DMS79 treated with DMSO at 0.1 percent for 48 hours (cell line): ENCODE measurements at places on chromosomes 6 and 20.

DNA sequence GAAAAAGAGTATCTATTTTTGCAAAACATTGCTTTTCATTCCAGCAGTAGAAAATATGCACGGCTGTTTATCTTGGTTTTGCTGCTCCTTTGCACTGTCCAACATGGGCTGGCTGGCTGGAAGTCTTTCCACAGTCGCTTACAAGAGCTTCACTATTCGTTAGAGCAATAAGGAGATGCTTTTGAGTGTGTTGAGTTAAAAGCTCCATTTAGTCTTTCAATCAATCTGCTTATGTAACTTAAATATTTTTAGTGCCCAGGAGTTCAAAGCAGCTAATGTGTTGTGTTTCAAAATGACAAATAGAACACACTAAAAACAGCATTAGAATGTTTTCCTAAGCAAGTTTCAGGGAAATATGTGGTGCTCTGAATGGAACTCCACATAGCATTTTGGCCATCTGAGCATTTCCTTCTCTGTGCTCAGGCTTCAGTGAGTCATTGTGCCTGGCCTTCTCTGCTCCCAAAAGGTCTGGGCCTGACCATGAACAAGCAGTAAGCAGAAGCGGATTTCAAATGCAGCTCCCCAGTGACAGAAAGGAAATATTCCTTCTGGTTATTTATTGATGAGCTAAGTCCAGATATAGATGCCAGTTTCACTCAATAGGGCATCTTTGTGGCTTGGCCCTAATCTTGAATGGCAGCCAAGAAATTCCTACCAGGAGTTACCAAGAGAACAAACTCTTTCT lies 580.3 kb downstream of the TENT5A start:
- no peak for DNase-seq

DNA sequence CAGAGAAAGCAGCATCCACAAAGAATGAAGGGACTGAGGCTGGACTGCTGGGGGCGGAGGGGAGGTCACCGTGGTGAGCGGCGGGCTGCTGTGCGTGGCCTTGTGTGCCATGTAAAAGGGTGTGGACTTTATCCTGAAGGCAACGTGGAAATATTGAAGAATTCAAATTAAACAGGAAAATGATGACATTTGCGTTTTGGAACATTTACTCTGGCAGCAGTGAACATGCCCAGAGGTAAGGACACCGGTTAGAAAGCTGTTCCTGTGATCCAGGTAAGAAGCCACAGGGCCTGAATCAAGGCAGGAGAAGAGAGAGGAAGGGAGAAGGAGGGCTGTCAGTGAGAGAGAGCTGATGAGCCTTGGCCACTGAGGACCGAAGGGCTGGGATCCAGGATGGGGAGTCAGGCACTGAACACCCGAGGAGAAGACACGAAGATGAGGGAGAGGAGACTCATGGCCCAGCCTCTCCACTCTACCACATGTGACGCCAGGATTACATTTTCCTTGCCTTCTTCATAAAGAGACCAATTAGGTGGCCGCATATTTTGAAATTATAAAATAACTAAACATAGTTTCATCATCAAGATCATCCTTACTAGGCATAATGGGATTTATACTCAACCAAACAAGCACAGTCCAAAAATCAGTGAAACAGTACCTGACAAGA lies 58.4 kb downstream of the TRAM2 start:
- DNase-seq, result no peak

- no peak for DNase-seq
These were observed 299.3 kb downstream of the NRN1 start for GRCh38 chr6:5707281-5708045.

GRCh38 chr6:71529769-71530168 lies 241.2 kb downstream of the OGFRL1 start:
- DNase-seq, result no peak

DNA sequence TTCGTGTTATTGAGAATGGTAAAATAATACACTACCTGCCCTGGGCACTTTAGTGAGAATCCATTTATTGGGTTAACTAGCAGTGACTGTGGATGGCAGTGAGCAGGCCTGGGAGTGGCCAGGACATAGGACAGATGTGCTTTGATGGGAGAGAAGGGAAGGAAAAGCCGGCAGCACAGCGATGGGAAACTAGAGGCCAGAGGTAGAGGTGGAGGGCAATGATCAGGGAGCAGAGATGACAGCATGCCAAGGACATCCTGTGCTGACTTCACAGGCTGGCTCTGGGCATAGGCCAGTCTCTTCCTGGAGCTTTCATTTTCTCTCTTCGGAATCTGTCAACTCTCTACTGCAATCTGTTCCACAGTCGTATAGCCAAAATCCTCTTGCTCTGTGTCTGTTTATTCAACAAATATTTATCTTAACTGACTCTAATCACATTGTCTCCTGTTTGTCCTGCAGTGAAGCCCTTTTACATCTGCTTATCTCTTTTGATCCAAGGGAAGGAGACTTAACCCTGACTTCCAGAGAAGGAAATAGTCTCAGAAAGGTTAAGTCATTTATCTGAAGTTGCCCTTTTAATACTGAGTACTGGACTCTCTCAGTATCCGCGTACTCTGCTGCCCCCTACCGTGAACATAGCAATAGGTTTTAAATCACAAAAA lies 18.4 kb upstream of the MMP24 start:
- DNase-seq, result peak; percentile 61

- DNase-seq, result no peak
These were observed 318.9 kb downstream of the SYNE1 start for GRCh38 chr6:152318278-152318677.

DNA sequence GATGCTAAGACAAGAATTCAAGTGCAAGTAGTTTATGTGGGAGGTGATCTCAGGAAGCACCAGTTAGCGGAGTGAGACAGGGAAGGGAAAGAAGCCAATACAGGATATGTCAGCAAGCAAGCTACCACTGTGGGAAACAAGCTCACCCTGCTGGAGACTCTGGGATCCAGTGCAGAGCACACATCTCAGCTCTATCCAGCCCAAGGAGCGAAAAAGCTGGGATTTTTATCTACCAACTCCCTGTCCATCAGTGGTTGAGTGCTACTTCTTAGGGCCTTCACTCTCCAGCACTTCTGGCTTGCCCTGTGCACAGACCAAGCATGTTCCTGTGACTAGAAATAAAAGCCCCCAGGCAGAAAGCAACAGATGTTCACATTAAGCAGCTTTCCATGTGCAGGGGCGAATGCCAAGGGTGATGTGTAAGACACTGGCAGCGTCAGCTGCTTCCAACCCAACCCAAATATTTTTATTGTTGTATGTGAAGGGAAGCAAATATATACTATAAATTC lies 10.8 kb upstream of the RNF24 start:
- DNase-seq, result no peak

GRCh38 chr6:35385457-35386202 lies 43.3 kb downstream of the PPARD start:
- DNase-seq, result peak; percentile 27

- no peak for DNase-seq
These were observed 113.0 kb downstream of the DST start for GRCh38 chr6:56529594-56530191.

- DNase-seq, result peak; percentile 86
These were observed 80.2 kb downstream of the SYNJ2 start for GRCh38 chr6:158061709-158062461.

GRCh38 chr6:134447423-134447822 lies 129.5 kb upstream of the SGK1 start:
- DNase-seq, result peak; percentile 80

DNA sequence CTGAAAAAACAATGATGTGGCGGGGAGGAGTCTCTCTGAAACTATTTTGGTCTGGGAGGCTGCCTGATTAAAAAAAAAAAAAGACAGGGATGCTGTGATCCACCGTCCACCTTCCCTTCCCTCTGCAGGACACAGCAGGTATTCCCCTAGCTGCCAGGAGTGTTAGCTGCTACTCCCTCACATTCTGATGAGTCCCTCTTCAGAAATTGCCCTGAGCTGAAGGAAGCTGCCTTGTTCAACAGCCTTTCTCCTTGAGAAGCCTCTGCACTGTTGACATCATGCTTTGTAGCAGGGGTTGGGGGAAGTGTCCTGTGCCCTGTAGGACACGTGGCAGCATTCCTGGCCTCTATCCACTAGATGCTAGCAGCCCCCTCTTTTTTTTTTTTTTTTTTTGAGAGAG lies 71.7 kb upstream of the ZMYND8 start:
- DNase-seq, result no peak

GRCh38 chr20:35539756-35540212 lies 2.1 kb upstream of the ERGIC3 start:
- DNase-seq, result peak; percentile 88

- DNase-seq, result no peak
These were observed 220.1 kb upstream of the GGTLC1 start for GRCh38 chr20:24208652-24209051.

- no peak for DNase-seq
These were observed 143.6 kb upstream of the STXBP5 start for GRCh38 chr6:147060636-147061035.

- peak; percentile 57 for DNase-seq
These were observed 151.6 kb upstream of the GMDS start for GRCh38 chr6:2396846-2397630.

- DNase-seq, result no peak
These were observed 411.8 kb upstream of the SULF2 start for GRCh38 chr20:48197066-48197465.

- no peak for DNase-seq
These were observed 174.9 kb upstream of the PRND start for GRCh38 chr20:4546786-4547185.

DNA sequence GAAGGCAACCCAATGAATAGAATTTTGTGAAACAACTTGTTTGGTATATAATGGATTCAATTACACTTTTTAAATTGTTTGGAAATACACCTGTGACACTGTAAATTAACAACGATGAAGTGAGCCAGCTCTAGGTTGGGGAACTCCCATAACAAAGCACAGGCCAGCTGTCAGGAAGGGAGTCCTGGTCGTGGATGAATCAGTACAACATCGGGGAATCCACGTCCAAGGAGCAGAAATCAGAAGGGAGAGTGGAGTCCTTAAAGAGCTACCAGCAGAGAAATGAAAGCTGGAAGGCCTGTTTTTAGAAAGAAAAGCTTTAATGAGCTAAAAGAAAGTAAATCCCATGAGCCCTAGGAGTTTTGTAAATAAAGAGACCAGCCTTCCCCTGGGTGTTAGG lies 223.1 kb upstream of the SLC35B3 start:
- peak; percentile 4 for DNase-seq

GRCh38 chr6:113741651-113742050 lies 115.5 kb upstream of the MARCKS start:
- DNase-seq, result no peak

GRCh38 chr20:20435453-20435852 lies 67.5 kb downstream of the INSM1 start:
- no peak for DNase-seq

DNA sequence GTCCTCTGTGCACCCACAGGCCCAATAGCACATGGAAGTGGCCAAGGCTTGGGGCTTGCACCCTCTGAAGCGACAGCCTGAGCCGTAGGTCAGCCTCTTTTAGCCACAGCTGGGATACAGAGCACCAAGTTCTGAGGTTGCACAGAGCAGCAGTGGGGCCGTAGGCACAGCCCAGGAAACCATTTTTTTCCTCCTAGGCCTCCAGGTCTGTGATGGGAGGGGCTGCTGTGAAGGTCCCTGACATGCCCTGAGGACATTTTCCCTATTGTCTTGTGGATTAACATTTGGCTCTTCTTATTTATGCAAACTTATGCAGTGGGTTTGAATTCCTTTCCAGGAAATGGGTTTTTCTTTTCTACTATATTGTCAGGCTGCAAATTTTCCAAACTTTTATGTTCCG lies 878.7 kb upstream of the MAN1A1 start:
- no peak for DNase-seq

- DNase-seq, result no peak
These were observed 33.2 kb upstream of the SLC22A23 start for GRCh38 chr6:3489961-3490624.

DNA sequence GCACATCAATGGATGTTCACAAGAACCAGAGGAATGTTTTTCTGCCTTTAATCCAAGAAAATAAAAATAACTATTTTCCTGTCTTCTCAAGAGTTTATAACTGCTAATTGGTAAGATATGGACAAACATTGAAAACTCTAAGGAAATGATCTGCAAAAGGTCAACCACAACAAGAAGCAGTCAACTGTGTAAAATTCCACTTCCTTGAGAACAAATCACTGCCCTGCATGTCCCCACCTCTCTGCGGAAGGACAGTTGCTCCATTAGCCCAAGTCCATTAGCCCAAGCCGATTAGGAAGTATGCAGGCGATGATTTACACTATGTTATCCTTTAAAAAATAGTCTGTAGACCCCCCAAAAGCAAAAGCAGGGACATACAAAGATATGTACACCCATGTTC lies 27.6 kb downstream of the SLC22A23 start:
- no peak for DNase-seq
